ENCODE measurements at places on chromosomes 1 and 21.

DNA sequence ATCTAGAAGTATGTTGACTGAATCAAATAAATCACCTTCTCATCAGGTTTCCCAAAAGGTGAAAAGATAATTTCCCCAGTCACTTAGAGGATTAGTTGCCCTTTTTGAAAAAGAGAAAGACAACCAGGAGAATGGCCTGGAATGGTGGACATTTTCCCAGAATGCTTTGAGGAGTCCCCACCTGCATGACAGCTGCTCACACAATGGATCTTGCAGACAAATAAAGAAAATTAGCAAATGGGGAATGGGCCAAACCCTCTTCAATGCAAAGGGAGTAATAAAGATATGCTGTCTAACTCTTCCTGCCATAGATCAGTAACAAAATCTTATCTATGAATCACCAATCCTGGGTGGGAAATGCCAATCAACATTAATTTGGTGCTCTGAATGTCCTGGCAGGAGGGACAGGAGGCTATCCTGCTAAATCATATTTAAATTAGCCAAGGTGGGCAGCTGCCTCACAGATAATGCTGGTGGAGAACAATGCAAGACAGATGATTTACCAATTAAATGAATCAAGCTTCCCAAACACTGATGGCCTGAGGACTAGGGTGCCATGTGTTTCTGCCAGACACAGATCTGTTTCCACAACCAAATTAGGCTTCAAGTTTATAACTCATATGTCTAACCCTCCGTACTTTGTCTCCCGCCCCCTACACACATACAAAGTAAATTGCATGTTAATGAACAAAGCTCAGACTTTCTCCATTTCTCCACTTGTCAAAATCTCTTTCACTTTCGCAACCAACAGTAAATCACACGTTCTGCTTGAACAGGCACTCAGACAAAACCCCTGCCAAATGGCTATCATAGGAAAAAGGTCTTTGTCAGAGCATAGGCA lies 488.0 kb upstream of the PLXNA2 start:
- DNase-seq: no peak

DNA sequence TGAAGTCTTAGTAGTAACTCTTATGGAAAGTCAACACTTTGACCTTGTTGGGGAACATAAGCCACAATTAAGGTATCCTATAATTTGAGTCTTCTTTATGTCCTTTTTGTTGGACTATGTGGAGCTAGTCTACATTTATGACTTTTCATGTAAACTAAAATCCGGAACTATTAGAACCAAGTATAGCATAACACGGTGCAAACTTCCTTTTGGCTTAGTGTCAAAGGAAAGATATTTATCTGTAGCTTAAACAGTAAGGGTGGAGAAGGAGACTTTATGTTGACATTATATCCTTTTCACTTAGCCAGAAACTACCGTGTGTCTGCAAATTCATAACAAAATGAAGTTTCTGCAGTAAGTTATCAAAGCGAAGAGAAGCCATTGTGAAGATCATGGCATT lies 7.3 kb downstream of the UAP1 start:
- no peak for DNase-seq

DNA sequence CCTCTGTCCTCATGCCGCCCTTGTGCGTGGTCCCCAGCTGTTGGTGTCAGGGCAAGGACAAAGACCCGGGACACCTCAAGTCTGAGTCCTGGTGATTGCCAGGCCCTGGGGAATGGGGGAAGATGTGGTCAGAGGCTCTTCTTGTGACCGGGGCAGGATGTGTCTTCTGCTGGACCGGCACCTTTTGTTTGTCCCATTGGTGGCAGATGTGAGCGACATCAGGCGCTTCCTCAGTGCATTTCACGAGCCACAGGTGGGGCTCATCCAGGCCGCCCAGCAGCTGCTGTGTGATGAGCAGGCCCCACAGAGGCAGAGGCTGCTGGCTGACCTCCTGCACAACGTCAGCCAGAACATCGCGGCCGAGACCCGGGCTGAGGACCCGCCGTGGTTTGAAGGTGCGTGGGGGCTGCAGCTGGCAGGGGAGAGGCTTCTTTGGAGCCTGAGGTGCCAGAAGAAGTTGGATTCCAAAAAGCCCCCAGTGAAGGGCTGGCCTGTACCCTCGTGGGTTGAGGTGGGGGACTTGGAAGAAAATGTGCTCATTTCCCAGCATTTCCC lies 8.4 kb downstream of the DFFB start:
- no peak for DNase-seq

- DNase-seq: no peak
Observed at GRCh38 chr1:197695961-197696360, 79.3 kb downstream of the DENND1B start.

- no peak for DNase-seq
Observed at GRCh38 chr1:108961752-108962486, 1.4 kb downstream of the CLCC1 start.

DNA sequence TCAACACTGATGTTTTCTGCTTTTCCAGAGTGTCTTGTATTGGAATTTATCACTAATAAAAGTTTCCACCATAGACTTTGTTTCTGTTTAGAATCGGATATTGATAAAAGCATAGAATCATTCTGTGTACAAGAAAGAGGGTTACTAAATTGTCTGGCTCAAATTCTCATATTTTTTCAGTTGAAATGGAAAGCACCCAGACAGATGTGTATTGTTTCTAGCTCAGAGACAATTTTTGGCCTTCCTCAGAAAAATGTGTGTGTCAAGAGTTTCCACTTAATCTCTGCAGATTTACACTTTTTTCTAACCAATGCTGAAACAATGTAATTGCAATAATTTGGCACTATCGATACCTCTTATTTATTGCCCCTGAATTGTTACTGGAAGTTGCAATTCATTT lies 20.2 kb downstream of the LHX9 start:
- no peak for DNase-seq

- DNase-seq: no peak
Observed at GRCh38 chr1:21229246-21230000, 52.7 kb upstream of the EIF4G3 start.

DNA sequence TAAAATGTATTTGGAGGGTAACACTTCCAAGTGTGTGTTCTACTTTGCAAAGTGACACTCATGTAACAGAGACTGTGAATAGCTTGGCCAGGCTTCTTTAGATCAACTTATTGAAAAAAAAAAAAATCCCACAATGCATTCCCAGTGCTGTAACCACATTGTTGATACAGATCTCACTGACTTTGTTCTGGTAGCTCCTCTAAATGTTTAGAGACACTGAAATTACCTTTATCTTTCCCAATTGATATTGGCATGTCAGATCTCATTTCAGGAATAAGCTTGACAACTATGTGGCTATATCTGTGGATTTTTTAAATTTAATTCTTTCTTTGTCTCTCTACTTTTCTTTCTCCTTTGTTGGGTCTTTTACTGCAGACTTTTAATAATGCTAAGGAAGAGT lies 1018.9 kb upstream of the PRMT6 start:
- DNase-seq: no peak

DNA sequence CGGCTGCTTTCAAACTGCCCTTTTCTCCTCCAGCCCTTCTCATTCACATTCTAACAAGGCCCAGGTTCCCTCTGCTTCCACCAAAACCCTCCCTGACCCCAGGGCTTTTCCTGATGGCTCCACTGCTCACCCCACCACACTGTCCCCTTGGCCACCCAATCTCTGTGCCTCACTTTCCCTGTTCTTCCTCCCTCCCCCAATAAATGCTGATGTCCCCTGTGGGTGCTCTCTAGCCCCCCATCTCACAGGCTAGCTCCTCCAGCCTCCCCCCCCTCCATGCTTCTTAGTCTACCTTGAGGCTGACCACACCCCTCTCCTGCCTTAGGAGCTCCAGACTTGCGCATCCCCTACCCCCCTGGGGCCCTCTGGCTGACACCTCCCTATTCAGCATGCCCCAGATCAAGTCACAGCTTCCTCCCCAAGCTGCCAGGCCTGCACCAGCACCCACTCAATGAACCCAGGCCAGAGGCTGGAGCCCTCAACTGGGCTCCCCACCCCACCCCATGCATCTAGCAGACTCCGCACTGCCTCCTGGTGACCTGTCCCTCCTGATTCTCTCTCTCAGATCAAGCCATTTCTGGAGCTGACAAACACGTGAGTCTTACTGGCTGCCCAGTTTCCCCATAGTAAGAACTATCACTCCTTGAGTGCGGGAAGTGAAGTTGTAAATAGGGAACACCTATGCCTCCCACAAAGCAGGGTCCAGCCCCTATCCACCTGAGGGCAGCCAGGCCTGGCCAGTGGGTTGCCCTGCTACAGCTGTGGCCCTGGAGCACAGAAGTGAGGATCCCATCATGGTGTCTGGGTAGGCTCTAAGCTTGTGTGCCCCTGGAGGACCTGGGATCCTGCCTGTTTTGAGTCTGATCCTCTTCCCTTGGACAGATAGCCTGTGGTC lies 117.9 kb downstream of the DMRTB1 start:
- DNase-seq: no peak

DNA sequence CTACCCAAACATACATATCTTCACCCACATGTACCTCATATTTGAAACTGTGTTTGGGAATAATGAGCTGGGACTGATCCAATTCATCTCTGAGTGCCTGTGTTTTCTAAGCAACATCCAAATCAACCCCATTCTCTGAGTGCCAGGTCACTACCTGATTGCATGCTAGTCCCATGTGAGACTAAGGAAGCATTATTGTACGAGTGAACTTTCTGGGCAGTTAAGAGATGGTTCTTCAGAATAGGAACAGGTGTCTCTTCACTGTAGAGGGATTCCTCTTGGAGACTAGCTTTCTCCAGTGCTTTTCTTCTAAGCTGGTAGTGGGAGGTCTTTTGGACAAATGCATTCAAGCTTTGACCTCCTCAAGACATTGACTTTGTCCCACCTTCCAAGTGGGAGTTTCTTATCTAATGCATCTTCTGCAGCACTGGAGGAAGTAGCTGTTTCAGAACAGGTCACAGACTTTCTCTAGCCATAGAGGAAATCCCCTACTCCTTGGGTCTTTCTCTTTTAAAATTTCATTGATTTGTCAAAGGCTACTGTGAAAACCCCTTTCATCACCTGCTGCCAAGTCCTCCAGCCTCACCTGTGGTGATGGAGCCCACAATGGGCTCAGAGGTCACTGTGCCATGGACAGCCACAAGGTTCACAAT lies 172.0 kb upstream of the KIAA0040 start:
- no peak for DNase-seq

GRCh38 chr1:43293896-43294760 lies 6.7 kb upstream of the TIE1 start:
- DNase-seq: peak; percentile 57

GRCh38 chr1:158942490-158942889 lies 11.1 kb downstream of the PYHIN1 start:
- no peak for DNase-seq

- DNase-seq: peak; percentile 90
Observed at GRCh38 chr1:161044908-161045735, 655 bp downstream of the USF1 start.

DNA sequence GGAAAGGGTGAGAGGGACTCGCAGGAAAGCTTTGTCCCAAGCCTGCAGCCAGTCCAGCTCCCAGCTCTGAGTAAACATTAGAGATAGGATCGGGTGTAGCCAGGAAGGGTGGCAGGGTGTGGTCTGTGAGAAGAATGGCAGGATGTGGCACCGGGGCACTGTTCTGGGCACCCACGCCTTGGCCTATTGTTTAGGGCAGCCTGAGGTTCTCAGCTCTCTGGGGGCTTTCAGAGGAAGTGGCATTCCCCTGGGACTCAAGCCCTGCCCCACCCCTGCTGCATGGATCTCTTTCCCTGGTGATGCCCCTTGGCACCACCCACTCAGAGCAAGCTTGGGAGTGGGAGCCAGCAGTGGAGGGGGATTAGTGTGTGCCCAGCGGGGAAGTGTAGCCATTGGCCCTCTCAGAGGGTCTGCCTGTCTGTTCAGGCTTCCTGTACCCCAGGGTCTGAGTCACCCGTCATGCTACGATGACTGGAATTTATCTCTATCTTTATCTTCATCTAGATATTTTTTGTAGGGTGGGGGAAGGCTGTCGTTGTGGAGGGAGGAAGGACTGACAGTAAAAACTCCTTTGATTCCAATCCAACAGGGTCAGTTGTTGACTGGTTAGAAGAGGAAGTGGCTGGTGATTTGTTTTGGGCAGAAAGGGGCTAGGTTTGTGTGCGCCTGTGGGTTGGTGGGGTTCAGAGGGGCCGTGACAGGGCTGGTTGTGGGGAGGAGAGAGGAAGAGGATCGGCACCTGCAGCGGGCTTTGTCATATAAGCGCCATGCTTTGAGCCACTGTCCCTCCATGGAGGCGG lies 31.6 kb downstream of the SOX13 start:
- DNase-seq: no peak

DNA sequence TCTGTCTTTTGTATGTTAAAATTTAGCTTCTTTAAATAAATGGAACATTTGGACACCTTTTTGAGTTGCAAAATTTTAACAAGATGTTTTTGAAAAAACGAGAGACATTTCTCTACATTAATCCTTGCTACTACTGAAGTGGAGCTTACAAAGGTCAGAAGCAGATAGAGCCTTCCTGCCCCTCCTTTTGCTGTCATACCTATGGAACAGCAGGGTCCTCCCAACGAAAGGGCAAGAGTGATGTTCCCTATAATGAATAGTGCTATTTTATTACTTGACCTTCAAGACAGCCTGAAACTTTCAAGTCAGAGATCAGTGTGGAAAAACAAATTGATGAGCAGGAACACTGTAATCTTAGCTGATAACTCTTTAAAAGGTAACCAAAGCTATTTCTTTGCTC lies 1538.9 kb downstream of the PLA2G4A start:
- DNase-seq: no peak

GRCh38 chr1:213538251-213538650 lies 449.5 kb upstream of the PROX1 start:
- no peak for DNase-seq

DNA sequence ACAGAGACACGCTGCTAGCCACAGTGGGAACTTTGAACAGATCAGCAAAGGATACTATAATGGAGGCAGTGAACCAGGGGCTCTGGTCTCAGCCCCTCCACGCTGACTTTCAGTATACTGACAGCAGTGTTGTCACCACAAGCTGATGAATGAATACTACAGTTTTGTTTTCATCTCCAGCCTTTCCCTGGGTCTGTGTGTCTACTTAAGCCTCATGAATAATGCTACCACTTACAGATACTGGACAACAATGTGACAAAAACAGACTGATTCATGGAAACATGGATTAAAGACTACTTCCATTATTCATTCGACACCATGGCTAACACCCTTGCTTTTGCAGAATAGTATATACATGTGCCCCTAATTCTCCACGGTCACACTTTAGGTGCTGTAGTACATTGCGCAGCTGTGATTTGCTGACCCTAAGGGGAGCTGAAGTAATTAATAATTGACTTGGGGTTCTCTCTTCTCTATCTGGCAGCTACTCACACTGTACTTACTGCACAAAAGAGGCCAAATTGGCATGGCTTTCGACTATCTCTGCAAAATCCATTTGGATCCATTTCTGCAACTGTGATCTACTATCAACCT lies 203.2 kb upstream of the LYPLAL1 start:
- no peak for DNase-seq

- DNase-seq: peak; percentile 71
Observed at GRCh38 chr21:41167348-41168342, at the start of gene BACE2. TSS of gene BACE2 (plus strand) at chr21:41168160. CDS start at chr21:41168264, 104 bp downstream.

- no peak for DNase-seq
Observed at GRCh38 chr1:187734427-187734826, 905.7 kb downstream of the PLA2G4A start.

Measured in myocyte (in vitro differentiated cells).